Activated CD4-positive, alpha-beta memory T cell treated with anti-CD3 and anti-CD28 coated beads, Interleukin-2, amount 10 ng/mL, durations not matched to agents 7 days and 5 days (primary cell): ENCODE measurements at places on chromosomes 12 and 14. TPM values are rescaled to one million over a fixed set of nuclear protein-coding genes. Genes with fewer than 3 reads are reported as not detected.

PRB4 gene
- not detected for total RNA-seq

PYGL gene
- total RNA-seq, result 0.40 TPM

C12orf54 gene
- total RNA-seq, result not detected

GMPR2 gene
- total RNA-seq, result 90.3 TPM

OR10P1 gene
- total RNA-seq, result not detected

LPAR5 gene
- 8.0 TPM for total RNA-seq

PTHLH gene
- not detected for total RNA-seq

CLEC4D gene
- not detected for total RNA-seq

BIN2 gene
- total RNA-seq, result 214 TPM

GRCh38 chr14:35986219-35986573, 160.1 kb downstream of the BRMS1L start:
- H3K27me3 ChIP-seq, result peaks cover 3% of the 10 kb centered on the region
- DNase-seq, result no peak
- H3K27ac ChIP-seq, result no peak overlapping the region

DNA sequence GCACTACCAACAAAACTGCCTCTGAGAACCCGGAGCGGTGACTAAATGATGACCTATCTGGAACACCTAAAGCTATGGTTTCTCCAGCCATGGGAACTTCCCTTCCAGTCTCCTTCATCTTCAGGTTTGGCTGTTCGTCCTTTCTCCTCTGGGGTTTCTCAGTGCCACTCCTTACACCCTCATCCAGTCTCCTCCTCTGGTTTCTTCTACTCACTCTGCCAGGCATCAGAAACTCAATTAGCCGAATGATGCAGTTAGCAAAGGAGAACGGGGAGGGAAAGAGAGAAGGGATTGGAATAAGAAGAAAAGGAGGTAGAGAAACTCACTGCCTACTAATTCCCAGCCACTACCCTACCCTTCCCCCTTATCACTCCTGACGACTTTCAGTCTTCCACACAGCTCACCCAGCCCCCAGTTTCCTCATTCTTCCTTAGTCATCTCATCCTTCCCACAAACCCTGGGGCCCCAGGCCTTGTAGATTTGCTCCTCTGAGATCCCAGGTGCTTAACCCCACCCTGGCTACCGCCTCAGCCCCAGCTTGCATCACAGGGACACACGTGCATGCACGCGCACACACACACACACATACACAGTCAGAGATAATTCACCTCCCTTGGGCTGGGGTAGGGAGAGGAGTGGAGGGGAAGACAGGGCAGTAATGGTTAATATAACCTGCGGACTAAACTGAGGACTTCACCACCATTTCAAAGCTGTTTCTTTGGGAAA, 13.0 kb downstream of the FGD6 start:
- H3K4me3 ChIP-seq, result no peak overlapping the region
- H3K27me3 ChIP-seq, result peaks cover 2% of the 10 kb centered on the region
- H3K36me3 ChIP-seq, result no peaks in the 10 kb centered on the region
- H3K27ac ChIP-seq, result no peak overlapping the region

- no peak overlapping the region for H3K4me3 ChIP-seq
- no peaks in the 10 kb centered on the region for H3K4me1 ChIP-seq
- H3K36me3 ChIP-seq, result no peaks in the 10 kb centered on the region
- DNase-seq, result no peak
- H3K27me3 ChIP-seq, result peaks cover 4% of the 10 kb centered on the region
These were observed 9.7 kb downstream of the MYH6 start for GRCh38 chr14:23398348-23398747.

DNA sequence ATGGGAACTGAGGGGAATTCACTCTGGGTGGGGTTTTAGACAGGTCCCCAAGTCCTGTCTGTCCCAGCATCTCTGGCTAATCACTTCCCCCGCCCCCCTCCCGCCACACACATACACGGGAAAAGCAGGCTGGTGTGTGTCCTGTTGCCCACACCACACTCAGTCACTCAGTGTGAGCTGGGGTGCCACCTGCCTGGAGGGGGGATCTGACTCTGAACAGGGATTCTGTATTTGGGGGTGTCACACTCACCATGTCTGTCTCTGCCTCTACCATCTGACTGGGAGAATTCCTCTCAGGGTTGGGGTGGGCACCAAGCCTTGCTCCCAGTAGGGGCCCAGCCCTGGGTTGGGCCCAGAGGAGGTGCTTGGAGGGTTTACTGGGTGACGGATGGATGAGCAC, 31.1 kb downstream of the SH2B3 start:
- no peak overlapping the region for H3K4me3 ChIP-seq
- DNase-seq, result no peak
- H3K27me3 ChIP-seq, result peaks cover 2% of the 10 kb centered on the region
- peaks cover 83% of the 10 kb centered on the region for H3K4me1 ChIP-seq

- H3K36me3 ChIP-seq, result peaks cover 7% of the 10 kb centered on the region
- peaks cover 92% of the 10 kb centered on the region for H3K4me1 ChIP-seq
- H3K4me3 ChIP-seq, result no peak overlapping the region
- peaks cover 24% of the 10 kb centered on the region for H3K27me3 ChIP-seq
- peak overlapping the region; percentile 96 for H3K27ac ChIP-seq
These were observed 69.4 kb downstream of the IRF2BPL start for GRCh38 chr14:76958980-76959710.

DNA sequence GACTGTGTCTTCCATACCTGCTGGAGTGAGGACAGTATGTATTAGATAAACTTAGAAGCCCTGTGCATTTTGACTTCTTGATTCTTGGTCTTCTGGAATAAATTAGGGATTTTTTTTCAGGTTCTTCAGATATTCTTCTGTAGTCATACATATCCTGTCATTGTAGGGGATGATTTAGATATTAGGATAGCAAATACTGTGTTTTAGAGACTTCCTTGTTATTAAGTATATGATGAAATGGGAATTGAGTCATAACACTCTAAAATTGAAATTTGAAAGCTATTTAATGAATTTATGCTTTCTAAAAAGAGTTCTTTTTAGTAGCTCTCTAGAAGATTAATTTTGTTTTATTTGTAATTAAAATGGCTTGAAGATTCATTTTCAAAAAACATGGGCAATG, 371.5 kb upstream of the RGS6 start:
- H3K27ac ChIP-seq, result no peak overlapping the region
- no peaks in the 10 kb centered on the region for H3K27me3 ChIP-seq

- H3K4me1 ChIP-seq, result no peaks in the 10 kb centered on the region
- no peak overlapping the region for H3K27ac ChIP-seq
- H3K36me3 ChIP-seq, result no peaks in the 10 kb centered on the region
- no peak overlapping the region for H3K4me3 ChIP-seq
These were observed 13.2 kb downstream of the RTN1 start for GRCh38 chr14:59857328-59857727.

DNA sequence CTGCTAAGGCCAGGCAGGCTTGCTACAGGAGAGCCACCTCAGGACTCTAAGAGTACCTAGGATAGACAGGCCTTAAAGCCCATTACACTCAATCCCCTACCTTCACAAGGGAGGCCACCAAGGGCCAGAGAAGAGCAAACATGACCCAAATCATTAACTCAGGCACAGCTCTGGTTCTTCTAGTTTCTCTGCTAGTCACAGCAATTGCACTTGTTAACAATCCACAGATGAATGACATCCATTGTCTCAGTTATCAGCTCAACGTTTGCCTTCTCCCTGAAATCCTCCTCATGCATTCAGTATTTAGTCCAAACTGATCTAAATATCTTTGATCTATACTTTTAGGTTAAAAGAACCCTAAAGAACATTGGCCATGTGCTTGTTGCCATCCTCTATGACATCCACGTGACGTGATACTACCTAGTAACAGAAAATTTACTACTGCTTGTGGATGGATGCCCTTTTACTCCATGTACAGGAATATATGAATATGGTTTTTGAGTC, 164.5 kb downstream of the STXBP6 start:
- no peak for DNase-seq
- peaks cover 3% of the 10 kb centered on the region for H3K27me3 ChIP-seq
- no peak overlapping the region for H3K4me3 ChIP-seq
- H3K27ac ChIP-seq, result no peak overlapping the region
- no peaks in the 10 kb centered on the region for H3K36me3 ChIP-seq
- no peaks in the 10 kb centered on the region for H3K4me1 ChIP-seq

GRCh38 chr12:32603071-32603470, 76.0 kb upstream of the DNM1L start:
- peaks cover 16% of the 10 kb centered on the region for H3K4me1 ChIP-seq
- no peaks in the 10 kb centered on the region for H3K27me3 ChIP-seq
- DNase-seq, result no peak
- no peak overlapping the region for H3K27ac ChIP-seq

DNA sequence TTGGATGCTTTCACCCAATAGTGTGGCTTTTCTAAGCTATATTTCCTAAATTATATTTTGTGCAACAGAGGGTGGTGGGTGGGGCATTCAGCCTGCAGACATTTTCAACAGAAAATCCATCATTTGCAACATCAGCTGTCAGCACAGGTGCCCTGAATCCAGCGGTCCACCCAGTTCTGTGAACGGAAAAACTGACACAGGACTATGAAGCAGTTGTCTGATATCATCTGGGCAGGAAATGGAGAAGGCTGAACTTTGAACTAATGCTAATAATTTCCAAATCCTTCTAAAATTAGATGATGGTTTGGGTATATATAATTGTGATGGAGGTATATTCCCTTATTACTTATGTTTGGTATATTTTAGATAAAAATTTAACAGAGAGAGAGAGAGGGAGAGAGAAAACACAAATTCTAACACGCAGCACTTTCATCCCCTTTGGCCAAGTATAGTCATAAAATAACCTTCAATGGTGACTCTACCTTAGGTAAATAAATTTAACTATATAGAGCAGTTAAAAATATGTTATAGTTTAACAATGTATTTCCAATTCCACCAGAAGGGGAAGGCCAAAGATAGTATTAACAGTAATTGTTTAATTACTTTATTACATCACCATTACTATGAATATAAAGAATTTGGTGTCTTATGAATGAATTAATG, 58.3 kb upstream of the PTPRB start:
- DNase-seq, result no peak
- no peak overlapping the region for H3K4me3 ChIP-seq
- no peaks in the 10 kb centered on the region for H3K27me3 ChIP-seq
- H3K27ac ChIP-seq, result no peak overlapping the region

- H3K36me3 ChIP-seq, result peaks cover 49% of the 10 kb centered on the region
- no peak for DNase-seq
- no peak overlapping the region for H3K27ac ChIP-seq
- no peak overlapping the region for H3K4me3 ChIP-seq
- no peaks in the 10 kb centered on the region for H3K27me3 ChIP-seq
These were observed 8.9 kb downstream of the APAF1 start for GRCh38 chr12:98653866-98654493.

GRCh38 chr12:78403136-78403535, 461.4 kb upstream of the SYT1 start:
- no peak overlapping the region for H3K27ac ChIP-seq
- H3K4me3 ChIP-seq, result no peak overlapping the region
- H3K4me1 ChIP-seq, result no peaks in the 10 kb centered on the region
- H3K36me3 ChIP-seq, result no peaks in the 10 kb centered on the region
- no peak for DNase-seq

DNA sequence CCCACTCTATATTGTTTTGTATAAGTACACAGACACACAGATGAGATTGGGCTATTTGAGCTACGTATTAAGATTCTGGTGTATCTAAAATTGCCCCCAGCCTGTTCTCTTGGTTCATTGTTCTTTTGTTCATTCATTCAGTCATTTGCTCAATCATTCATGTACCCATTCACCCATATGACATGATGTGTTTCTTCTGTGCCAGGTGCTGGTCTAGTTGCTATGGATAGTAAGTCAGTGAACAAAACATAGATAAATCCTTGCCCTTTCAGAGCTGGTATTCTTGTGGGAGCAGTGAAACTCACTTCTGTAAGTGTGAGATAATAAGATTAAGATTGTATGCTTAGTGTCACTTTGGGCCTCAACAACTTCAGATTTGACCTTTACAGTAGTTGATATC, 191.3 kb downstream of the TMTC2 start:
- no peak for DNase-seq
- H3K36me3 ChIP-seq, result no peaks in the 10 kb centered on the region
- H3K27ac ChIP-seq, result no peak overlapping the region
- H3K4me3 ChIP-seq, result no peak overlapping the region

GRCh38 chr14:35991356-35991755, 165.2 kb downstream of the BRMS1L start:
- no peak for DNase-seq
- H3K4me1 ChIP-seq, result no peaks in the 10 kb centered on the region
- H3K36me3 ChIP-seq, result no peaks in the 10 kb centered on the region
- no peak overlapping the region for H3K27ac ChIP-seq
- H3K27me3 ChIP-seq, result no peaks in the 10 kb centered on the region

DNA sequence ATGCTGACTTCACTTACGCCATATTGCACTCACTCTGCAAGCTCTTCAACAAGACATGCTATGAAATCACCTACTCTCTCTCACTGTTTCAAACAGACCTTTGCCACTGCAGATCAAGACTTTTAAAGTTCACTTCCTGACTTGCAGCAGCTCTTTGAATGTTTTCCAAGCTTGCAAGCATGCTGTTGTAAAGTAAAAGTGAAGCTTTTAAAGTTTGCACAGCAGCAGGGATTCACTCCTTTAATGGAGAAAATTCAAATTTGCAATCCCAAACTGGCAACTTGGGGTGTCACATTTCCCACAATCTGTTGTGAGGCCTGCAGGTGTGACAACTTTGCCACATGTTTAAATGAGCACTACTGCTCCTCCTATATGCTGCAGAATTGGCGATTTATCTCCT, 270.9 kb downstream of the ALX1 start:
- no peaks in the 10 kb centered on the region for H3K4me1 ChIP-seq
- H3K27ac ChIP-seq, result no peak overlapping the region
- H3K4me3 ChIP-seq, result no peak overlapping the region
- H3K36me3 ChIP-seq, result no peaks in the 10 kb centered on the region

- no peaks in the 10 kb centered on the region for H3K27me3 ChIP-seq
- DNase-seq, result no peak
- no peaks in the 10 kb centered on the region for H3K4me1 ChIP-seq
- no peaks in the 10 kb centered on the region for H3K36me3 ChIP-seq
These were observed 194.3 kb downstream of the CAPZA3 start for GRCh38 chr12:18932211-18932610.

DNA sequence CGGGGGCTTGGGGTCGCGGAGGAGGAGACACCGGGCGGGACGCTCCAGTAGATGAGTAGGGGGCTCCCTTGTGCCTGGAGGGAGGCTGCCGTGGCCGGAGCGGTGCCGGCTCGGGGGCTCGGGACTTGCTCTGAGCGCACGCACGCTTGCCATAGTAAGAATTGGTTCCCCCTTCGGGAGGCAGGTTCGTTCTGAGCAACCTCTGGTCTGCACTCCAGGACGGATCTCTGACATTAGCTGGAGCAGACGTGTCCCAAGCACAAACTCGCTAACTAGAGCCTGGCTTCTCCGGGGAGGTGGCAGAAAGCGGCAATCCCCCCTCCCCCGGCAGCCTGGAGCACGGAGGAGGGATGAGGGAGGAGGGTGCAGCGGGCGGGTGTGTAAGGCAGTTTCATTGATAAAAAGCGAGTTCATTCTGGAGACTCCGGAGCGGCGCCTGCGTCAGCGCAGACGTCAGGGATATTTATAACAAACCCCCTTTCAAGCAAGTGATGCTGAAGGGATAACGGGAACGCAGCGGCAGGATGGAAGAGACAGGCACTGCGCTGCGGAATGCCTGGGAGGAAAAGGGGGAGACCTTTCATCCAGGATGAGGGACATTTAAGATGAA, 630 bp downstream of the FOS start:
- H3K4me3 ChIP-seq, result peak overlapping the region; percentile 74
- H3K27ac ChIP-seq, result peak overlapping the region; percentile 88
- DNase-seq, result peak; percentile 61
- peaks cover 48% of the 10 kb centered on the region for H3K4me1 ChIP-seq
